Thoracic aorta endothelial cell (primary cell): ENCODE measurements at places on chromosomes 2 and 18. TPM values are rescaled to one million over a fixed set of nuclear protein-coding genes. Genes with fewer than 3 reads are reported as not detected.

Gene C2orf66
- 0.22 and 0.40 TPM in 2 replicates for total RNA-seq

Gene SERPINB4
- not detected in 2 replicates for total RNA-seq

Gene RAPGEF4
- 4.5 and 11.6 TPM in 2 replicates for total RNA-seq

Gene PLGLB1
- 1.7 TPM in 1 of 2 replicates, not detected in the other for total RNA-seq

Gene AMMECR1L
- total RNA-seq: 18.8 and 20.9 TPM in 2 replicates

Gene CYS1
- 0.07 TPM in 1 of 2 replicates, not detected in the other for total RNA-seq

Gene SMCHD1
- 109 and 112 TPM in 2 replicates for total RNA-seq

Gene TUBA4B
- total RNA-seq: not detected in 2 replicates

Gene GPR155
- 2.3 and 2.7 TPM in 2 replicates for total RNA-seq

Gene SLC30A3
- 0.36 TPM in 1 of 2 replicates, not detected in the other for total RNA-seq

Gene EMILIN1
- total RNA-seq: 7.6 and 9.8 TPM in 2 replicates

Gene CNTNAP5
- total RNA-seq: not detected in 2 replicates

Gene CYP27C1
- not detected in 2 replicates for total RNA-seq

Gene ACTG2
- total RNA-seq: not detected in 2 replicates

Gene NAGK
- 36.5 and 44.3 TPM in 2 replicates for total RNA-seq

Gene LHCGR
- not detected in 2 replicates for total RNA-seq

Gene HNRNPLL
- total RNA-seq: 67.7 and 69.0 TPM in 2 replicates

Gene ANO7
- total RNA-seq: 0.93 and 1.7 TPM in 2 replicates

Gene AQP12A
- not detected in 2 replicates for total RNA-seq

Gene ANKRD30BL
- not detected in 2 replicates for total RNA-seq
